ENCODE measurements at places on chromosomes 3 and 15.

DNA sequence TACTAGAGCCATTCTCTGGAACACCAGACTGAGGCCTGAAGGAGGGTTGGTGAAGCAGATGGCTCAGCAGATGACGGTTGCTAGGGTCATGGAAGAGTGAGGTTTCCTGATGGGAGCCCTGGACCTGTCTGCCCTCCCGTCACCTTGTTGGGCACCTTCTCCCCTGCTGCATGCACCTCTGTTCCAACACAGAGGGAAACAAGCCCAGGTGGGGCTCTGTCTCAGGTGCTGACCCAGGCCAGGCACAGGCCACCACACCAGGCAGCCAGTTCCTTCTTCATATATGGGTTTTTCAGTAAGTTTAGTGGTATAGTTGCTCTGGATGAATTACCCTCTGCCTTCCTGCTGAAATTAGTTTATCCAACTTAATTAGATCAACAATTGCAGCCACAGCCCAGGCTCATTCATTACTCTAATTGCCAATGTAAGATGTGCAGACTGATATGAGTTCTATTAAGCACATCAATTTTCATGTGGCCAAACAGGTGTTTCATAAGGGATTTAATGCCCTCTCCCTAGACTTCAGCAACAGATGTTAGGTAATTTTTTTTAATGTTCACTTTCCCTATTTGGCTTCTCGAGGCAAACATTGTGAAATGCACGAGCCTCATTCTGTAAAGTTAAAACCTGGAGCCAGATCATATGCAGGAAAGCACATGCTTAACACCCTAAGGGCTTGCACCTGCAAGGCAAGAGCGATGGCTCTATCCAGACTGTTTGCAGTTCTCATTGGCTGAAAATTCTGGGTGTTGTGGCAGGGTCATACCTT lies 174.8 kb downstream of the CHDH start:
- H3K27ac ChIP-seq, result no peak overlapping the region
- no peak for DNase-seq
- no peaks in the 10 kb centered on the region for H3K27me3 ChIP-seq
- no peaks in the 10 kb centered on the region for H3K4me1 ChIP-seq
- no peaks in the 10 kb centered on the region for H3K36me3 ChIP-seq

DNA sequence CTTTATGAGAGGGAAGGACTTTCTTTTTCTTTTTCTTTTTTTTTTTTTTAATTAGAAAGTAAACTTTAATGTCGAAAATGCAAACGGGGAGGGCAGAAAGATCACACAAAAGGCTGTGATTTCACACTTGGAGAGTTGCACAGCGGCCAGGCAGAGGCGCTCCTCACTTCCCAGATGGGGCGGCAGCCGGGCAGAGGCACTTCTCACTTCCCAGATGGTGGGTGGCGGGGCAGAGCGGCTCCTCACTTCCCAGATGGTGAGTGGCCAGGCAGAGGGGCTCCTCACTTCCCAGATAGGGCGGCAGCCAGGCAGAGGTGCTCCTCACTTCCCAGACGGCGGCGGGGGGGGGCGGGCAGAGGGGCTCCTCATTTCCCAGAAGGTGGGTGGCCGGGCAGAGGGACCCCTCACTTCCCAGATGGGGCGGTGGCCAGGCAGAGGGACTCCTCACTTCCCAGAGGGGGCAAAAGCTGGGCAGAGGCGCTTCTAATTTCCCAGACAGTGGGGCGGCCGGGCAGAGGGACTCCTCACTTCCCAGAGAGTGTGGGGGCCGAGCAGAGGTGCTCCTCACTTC lies 88.6 kb downstream of the ATP2B2 start:
- H3K27ac ChIP-seq, result no peak overlapping the region
- no peak overlapping the region for H3K4me3 ChIP-seq
- H3K4me1 ChIP-seq, result no peaks in the 10 kb centered on the region
- no peak for DNase-seq
- H3K36me3 ChIP-seq, result no peaks in the 10 kb centered on the region

GRCh38 chr15:58877999-58878825 lies 55.3 kb downstream of the SLTM start:
- peaks cover 3% of the 10 kb centered on the region for H3K27me3 ChIP-seq
- no peak overlapping the region for H3K4me3 ChIP-seq
- peak overlapping the region; percentile 44 for H3K27ac ChIP-seq
- H3K4me1 ChIP-seq, result peaks cover 2% of the 10 kb centered on the region

DNA sequence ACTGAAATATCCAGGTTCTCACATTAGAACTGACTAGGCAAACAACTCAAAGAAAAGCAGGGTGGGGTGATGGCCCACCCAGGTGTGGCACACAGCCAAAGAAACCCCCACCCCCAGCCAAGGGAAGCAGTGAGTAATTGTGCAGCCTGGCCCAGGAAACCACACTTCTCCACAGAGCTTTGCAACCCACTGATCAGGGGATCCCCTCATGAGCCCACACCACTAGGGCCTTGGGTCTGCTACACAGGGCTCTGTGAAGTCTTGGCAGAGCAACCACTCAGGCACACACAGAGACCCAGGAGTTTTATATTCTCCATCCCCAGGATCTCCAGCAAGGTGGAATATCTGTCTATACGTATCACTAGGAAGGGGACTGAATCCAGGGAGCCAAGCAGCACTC lies 22.2 kb upstream of the TRIM42 start:
- no peak overlapping the region for H3K27ac ChIP-seq
- H3K4me3 ChIP-seq, result no peak overlapping the region
- no peaks in the 10 kb centered on the region for H3K36me3 ChIP-seq
- DNase-seq, result no peak
- no peaks in the 10 kb centered on the region for H3K4me1 ChIP-seq

DNA sequence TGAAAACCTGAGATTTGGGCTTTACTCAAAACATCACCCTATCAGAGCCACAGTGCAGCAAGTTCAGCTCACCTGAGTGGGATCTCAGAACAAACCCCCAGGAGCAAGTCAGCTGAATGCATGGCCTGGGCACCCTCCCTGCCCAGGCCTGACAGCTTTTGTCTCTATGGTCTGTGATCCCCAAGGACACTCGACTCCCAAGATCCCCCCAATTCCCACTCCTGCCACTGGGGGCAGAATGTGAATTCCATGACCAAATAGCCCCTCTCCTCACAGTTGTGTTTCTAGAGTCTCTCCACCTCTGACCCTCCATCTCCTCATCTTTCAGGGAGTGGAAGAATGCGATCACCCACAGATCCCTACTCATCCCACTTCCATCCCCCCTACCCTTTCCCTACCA lies 58.9 kb downstream of the ZNF445 start:
- DNase-seq, result no peak
- H3K27ac ChIP-seq, result no peak overlapping the region
- no peaks in the 10 kb centered on the region for H3K4me1 ChIP-seq
- H3K27me3 ChIP-seq, result no peaks in the 10 kb centered on the region
